Stimulated activated memory B cell treated with anti-CD40 and anti-IgM and Interleukin-4, amounts not matched to agents 10 μg/mL and 1 μg/mL and 100 μg/mL, for 72 hours (primary cell): ENCODE measurements at places on chromosomes 16 and 17.

GRCh38 chr17:75512926-75513640 lies 2.3 kb downstream of the CASKIN2 start:
- no peak for ATAC-seq

DNA sequence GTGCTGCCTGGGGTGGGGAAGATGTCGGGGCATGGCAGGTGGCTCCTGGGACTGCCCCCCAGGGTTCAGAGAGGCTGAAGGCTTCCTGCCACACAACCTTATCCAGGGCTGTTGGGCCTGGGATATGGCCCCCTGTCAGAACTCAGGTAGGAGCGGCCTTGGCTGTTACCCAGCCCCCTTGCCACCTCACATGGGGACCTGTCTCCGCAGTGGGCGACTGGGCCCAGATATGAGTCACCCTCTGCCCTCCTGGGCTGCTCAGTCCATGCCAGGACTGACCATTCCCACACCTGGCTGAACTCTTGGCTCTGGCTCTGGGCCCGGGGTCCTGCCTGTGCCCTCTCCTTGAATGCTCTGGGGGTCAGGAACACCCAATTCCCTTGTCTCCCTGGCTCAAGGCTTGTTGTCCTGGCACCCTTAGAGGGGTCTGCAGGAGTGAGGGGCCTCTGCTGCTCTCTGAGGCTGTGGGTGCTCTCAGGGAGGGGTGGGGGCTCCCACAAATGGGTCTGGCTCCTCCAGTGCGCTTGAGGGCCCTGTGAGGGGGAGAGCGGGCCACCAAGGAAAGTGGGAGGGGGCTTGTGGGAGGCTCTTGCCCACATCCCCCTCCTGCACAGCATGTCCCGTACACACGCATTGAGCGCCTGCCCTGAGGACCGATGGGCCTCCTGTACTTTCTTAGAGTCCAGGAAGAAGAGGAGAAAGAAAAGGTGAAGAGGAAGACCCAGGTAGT lies 36.0 kb downstream of the LGALS9 start:
- no peak for ATAC-seq

DNA sequence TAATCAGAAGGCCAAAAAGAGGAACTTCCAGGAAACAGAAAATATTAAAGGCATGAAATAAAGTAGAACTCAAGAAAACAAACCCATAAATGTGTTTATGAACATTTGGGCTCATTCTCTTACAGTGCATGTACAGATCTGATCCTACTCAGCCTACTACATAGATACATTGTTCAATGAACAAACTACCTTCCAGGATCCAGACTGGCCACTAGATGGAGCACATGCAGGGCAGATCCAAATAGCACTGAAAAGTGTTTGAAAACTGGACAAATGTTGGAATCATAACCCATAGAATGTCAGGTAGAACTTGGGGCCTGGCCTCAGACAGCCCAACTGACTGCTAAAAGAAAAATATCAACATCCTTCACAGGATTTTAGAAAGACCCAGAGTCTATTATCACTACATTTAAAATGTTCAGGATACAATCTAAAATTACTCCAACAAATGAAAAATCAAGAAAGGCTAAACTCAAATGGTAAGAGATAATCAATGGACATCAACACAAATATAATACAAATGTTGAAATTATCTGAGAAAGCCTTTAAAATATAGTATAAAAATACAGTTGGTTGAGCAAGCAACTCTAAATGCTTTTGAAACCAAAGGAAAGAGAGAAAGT lies 122.4 kb upstream of the NUDT7 start:
- peak; percentile 51 for ATAC-seq

DNA sequence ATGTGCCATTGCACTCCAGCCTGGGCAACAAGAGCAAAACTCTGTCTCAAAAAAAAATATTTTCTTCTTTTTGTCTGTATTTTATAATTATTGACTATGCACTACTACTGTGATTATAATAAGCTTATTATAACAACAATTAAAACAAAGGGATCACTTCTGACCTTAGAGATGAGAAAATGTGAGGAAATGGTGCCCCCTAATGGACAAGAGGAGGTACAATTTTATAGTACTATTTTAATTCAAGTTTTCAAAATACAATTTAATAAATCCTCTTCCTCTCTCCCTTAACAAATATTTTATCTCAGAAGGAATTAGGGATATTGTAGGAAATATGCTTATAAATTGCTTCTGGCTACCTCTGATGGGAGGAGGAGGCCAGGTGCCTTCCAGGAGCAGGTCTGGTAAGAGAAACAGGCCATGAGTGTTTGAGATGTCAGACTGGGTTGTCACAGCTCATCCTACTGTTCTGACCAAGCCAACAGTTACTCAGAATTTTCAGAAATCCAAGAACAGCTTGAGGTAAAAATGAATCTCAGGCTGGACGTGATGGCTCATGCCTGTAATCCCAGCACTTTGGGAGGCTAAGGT lies 14.0 kb downstream of the VPS53 start:
- ATAC-seq: no peak

- ATAC-seq: peak; percentile 72
These were observed 372.7 kb downstream of the SLC39A11 start for GRCh38 chr17:72719578-72720493.

- no peak for ATAC-seq
These were observed 3.7 kb downstream of the CHST5 start for GRCh38 chr16:75532142-75532765.

DNA sequence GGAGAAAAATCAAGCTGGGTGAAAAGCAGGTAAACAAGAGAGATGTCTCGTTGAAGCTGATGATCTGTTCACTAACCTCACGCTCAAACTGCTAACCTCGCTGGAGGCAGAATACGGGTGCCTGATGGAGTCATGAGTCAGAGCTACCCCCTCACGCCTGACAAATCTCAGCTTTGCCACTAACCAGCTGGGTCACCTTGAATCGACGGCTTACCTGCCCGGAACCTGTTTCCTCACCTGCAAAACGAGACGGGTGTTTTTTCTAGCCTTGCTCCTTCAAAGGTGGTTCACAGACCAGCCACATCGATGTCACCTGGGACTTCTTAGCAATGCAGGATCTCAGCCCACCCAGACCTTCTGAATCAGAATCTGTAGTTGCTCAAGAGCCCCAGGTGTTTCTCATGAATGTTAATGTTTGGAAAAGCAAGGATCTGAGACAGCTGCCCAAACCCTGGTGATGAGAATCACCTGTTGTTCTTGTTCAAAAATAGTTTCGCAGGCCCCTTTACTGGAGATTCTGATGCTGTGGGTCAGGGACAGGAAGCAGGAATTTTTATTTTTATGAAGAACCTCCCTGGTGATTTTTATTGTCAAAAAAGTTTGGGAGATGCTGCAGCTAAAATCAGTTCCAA lies 56.9 kb downstream of the MARCHF10 start:
- no peak for ATAC-seq

DNA sequence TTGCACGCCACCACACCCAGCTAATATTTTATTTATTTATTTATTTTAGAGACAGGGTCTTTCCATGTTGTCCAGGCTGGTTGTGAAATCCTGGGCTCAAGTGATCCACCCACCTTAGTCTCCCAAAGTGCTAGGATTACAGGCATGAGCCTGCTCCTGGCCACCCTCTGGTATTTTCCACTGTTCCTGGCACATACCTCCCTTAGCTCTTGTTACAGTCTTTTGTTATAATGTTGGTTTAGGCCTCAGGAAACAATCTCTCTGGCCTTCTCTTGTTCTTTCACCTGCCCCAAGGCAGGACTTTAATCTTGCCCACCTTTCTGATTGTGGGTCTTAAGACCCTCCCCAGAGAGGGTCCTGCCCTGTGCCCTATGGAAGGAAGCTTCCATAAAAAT lies 3.6 kb upstream of the CYTH1 start:
- ATAC-seq: no peak

- no peak for ATAC-seq
These were observed 4.8 kb upstream of the SIRT7 start for GRCh38 chr17:81922566-81923301.
